ENCODE measurements at places on chromosomes 11 and 22. TPM values are rescaled to one million over a fixed set of nuclear protein-coding genes. Genes with fewer than 3 reads are reported as not detected.

Gene SCN3B
- total RNA-seq: under 0.01 TPM

Gene RCN1
- 113 TPM for total RNA-seq

Gene TREH
- not detected for total RNA-seq

Gene OR8I2
- not detected for total RNA-seq

Gene FAM180B
- total RNA-seq: not detected

Gene KLHL22
- total RNA-seq: 35.7 TPM

Gene NLRP6
- total RNA-seq: not detected

Gene CYTH4
- not detected for total RNA-seq

Gene RAB30
- total RNA-seq: 2.4 TPM

Gene GDPD5
- 12.7 TPM for total RNA-seq

Gene SPON1
- total RNA-seq: 3.5 TPM

Gene MOGAT2
- total RNA-seq: not detected

Gene IGF2
- total RNA-seq: 24.9 TPM

Gene OR52I1
- not detected for total RNA-seq

Gene DDX25
- not detected for total RNA-seq

Gene AIFM3
- 0.25 TPM for total RNA-seq

Gene ADM
- 31.4 TPM for total RNA-seq

Gene CABP4
- total RNA-seq: not detected

Gene CDC42EP1
- 149 TPM for total RNA-seq

Gene NELL1
- total RNA-seq: not detected

Gene EMSY
- total RNA-seq: 14.3 TPM

Gene PANX3
- not detected for total RNA-seq

Gene MAJIN
- total RNA-seq: not detected

Gene DKK3
- total RNA-seq: 83.7 TPM

Gene DERL3
- 3.9 TPM for total RNA-seq

Gene SMCO4
- 13.7 TPM for total RNA-seq

Gene DSCAML1
- total RNA-seq: 9.0 TPM

Gene P4HA3
- 3.9 TPM for total RNA-seq

Gene PGA5
- not detected for total RNA-seq

Gene SDHD
- total RNA-seq: 96.5 TPM

Gene APOL4
- total RNA-seq: not detected

Gene AGBL2
- 2.8 TPM for total RNA-seq

Gene GLYAT
- total RNA-seq: not detected

Gene RBMXL2
- not detected for total RNA-seq

Gene TIGD3
- total RNA-seq: 0.25 TPM

Gene PKP3
- 8.2 TPM for total RNA-seq

Gene FIBIN
- 0.65 TPM for total RNA-seq

Gene INS
- total RNA-seq: not detected

Gene RASGRP2
- total RNA-seq: not detected
